Pons (tissue), 1 donor: ENCODE measurements at places on chromosomes 7 and 10.
A peak's percentile ranks its signal among the peaks of the same experiment; 100 is the strongest.

- no peak for DNase-seq
These were observed 150.2 kb upstream of the NFE2L3 start for GRCh38 chr7:26001662-26002244.

- no peak for DNase-seq
These were observed 22.7 kb downstream of the ZMIZ2 start for GRCh38 chr7:44771358-44771757.

DNA sequence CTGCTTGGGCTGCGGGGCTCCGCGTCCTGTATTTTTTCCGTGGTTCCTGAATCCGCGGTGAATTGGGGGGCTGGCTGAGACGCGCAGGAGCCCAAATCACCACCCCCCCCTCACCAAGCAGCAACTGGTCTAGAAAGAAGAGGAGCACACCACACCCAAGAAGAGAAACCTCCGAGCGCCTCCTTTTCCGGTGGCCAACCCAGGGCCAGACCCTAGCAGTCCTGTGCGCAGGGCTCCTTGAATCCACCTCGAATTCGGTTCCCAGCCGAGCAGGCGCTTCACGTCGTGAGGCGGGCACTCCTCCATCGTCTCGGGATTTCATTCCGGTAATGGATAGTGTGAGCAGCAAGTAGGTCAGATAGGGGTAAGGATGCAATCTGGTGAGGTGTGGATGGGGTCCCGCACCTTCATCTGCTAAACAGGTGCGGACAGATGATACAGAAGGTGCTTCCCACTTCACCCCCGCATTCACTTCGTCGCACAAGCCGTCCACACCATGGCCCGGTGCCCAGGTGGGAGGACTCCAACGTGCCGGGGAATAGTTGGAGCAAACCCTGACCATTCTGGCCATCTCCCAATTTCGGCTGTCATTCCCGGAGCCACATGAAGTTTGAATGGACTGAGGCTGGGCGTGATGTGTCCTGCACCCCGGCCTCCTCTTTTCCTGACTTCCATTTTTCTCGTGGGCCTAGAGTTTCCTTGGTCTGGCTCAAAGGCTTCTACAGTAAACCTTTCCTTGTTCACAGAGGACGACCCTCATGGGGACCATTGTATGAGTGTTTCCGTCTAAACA is 19.8 kb upstream of the ZNF273 start:
- no peak for DNase-seq

- no peak for DNase-seq
These were observed 55.8 kb downstream of the CLRN3 start for GRCh38 chr10:127836966-127837365.

DNA sequence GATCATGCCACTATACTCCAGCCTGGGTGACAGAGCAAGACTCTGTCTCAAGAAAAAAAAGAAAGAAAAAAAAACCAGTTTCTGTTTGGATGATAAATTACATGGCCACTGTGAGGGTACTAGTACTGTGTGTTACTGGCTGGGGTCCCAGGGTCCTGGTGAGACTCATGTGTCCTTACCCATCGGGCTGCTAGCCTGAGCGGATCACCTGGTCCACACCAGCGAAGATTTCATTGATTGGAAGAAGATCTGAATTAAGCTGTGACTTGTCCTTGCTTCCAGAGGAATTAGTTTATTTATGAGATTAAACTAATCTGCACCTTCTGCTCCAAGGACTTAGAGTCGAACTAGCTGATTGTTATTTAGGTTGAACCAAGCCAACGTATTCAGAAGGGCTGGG is 40.0 kb upstream of the BAMBI start:
- DNase-seq = no peak

DNA sequence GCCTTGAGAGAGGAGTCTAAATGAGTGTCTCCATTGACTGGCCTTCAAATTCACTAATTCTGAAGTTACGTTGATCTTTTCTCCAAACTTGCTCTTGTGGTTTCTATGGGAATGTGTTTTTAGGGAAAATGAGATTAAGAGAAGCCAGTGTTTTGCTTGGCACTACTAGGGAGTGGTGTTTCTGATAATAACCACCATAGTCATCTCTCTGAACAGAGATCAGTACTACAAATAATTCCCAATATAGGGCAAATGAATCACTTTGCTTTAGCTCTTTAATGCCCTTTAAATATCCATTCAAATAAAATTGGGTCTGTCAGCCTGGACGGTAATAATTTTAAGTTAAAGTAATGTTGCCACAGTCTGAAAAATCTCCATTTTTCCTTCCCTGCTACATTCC is 90.8 kb downstream of the NRF1 start:
- no peak for DNase-seq

- no peak for DNase-seq
These were observed 327.1 kb downstream of the GLRX3 start for GRCh38 chr10:130463104-130463875.

DNA sequence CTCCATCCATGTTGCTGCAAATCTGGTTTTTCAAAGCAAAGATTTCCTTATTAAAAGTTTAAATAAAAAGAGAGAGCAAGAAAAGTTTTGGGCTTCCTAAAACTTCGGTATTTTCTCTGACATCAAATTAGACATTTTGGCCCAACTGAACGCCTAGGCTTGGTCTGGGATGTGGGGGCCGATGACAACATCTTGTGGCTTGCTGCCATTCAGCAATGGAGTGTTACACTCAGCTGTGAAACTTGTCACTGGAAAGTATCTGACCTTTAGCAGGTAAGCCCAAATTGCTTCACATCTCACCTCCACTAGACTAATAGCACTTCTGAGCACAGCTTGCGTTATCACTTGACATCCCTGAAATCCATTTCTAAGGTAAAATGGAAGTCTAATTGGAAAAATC is 320.6 kb downstream of the GATA3 start:
- no peak for DNase-seq

DNA sequence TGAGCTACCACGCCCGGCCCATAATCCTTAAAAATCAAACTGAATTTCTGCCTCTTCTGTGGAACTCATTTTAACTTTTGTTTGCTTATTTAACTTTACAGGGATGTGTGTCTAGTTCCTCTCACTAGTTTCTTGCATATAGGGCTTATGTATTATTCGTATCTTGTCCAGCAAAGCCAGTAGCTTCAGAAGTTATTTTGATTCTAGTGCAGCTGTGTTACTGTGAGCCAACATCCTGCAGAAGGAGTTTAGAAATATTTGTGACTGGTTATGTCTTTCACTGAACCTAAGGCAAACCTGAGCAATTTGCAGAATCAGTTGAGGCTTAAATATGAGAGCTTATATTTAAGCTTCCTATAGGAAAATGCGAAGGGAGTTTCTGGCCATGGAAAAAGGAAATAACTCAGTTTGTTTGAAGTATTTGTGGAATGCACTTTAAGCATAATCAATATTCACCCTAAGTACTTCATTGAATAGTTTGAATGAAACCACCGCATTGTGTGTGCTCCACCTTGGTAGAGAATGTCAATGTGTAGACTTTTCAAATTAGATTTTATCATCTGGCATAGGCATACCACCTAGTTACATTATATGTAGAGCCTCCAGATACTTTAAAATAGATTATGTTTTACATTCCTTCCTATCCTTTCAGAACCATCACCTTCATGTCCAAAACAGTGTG is 90.8 kb downstream of the MCU start:
- no peak for DNase-seq

DNA sequence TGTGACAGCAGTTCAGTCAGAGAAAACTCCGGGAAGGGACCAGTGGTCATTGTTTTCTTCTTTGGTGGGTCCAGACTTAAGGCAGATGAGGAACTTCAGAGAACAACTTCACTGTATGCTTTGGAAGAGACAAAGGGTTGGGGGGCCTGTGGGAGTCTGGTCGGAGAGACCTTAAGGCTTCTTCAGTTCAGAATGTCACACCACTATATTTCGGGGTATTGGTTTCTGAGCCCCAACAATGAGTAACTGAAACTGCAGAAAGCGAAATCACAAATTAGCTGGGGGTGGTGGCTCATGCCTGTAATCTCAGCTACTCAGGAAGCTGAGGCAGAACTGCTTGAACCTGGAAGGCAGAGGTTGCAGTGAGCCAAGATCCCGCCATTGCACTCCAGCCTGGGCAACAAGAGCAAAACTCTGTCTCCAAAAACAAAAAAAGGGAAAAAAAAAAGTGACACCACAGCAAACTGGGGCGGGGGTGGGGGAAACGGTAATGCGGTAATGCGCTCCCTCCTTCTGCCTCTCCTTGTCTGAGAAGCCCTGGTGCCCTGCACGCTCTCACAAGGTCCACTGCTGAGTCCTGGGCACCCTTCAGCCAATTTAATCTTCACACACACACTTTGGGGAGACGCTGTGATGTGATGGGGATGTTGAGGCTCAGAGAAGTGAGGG is 2.2 kb upstream of the ADIRF start:
- DNase-seq = no peak

DNA sequence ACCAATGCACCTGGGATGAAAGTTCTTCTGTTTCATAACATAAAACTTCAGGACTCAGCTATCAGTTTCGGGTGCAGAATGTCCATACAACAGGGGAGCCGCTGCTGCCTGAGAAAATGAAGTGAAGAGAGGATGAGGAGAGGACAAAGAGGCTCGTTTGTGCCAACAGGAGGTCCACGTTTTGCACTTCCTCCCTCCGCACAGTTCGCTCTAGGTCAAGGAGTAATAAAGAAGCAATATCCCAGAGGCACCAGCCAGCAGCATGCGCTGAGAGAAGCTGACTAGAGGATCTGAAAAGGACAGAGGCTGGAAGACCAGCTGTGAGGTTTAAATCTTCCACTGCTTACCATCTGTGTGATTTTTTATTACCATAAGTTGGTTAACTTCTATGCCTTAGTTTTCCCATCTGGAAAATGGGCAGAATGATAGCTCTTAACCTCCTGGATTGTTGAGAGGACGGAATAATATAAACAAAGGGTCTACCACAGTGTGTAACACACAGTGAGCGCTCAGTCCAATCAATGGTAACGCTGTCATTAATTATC is 709 bp downstream of the GPAM start:
- DNase-seq = peak; percentile 22

DNA sequence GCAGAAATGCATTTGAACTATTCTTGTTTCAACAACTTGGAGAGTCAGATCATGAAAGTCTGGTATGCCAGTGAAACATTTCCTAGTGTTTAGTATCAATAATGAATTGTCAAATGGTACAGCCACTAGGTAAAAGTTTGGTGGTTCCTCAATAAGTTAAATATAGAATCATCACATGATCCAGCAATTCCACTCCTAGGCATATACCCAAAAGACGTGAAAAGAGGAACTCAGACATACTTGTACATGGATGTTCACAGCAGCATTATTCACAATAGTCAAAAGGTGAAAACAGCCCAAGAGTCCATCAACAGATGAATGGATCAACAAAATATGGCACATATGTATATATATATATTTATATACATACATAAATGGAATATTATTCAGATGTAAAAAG is 67.0 kb upstream of the HPS1 start:
- no peak for DNase-seq

GRCh38 chr7:156041398-156041797 is 229.1 kb upstream of the SHH start:
- DNase-seq = no peak

DNA sequence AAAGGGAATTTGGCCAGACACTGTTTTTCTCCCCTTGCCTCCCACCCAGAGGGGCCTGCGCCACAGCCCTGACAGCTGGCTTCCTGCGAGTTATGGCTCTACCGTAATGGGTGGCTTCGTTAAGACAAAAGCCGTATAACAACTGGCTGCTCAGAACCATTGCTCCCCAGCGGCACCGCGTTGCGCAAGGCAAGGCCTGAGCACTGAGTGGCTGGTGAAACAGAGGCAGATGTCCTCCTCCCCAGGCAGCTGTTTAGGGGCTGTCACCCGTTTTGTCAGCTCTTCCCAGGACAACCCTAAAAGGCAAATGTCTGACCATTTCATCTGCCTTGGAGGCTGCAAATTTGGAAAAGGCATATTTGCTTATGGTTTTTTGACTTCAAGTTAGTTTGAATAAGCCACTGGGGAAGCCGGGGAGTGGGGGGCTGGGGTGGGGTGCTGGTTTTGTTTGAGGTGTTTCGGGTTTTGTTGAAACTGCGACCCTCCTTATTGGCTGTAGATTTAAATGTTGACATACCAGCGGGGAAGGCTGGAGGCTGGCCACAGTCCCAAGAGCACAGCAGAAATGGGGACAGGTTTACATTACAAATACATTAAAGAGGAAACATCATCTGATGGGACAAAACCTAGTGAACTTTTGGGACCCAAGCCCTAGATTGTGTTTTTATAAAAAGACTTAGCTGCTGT is 681 bp upstream of the SPOCK2 start:
- no peak for DNase-seq

- no peak for DNase-seq
These were observed 6.9 kb downstream of the TMEM60 start for GRCh38 chr7:77791336-77791735.

DNA sequence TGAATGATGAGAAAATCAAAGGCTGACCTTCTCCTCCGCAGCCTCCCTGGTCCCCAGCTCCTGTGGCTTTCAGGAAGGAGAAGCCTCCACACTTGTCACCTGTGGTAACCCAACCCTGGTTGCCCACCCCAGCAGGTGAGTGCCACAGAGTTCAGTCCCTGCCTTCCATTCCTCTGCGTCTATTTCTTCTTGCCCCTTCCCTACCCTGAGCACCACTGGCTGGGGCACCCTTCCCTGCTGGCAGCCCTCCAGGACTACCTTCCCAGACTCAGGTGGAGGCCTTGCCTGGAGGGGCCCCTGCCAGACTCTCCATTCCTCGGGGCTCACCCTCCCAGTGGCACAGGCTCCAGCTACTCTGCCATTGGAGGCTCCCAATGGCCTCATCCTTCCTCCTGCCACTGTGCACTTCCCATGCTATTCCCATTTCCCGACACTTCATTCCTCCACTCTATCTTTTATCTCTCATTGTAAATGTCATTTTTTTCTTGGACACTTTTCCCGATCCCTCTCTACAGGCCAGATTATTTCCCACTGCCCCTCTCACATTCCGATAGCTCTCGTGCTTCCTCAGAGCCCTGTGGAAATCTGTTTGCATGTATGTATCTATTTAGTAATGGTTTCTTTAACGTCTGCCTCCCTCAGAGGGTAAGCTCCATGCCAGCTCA is 90.6 kb upstream of the PCBD1 start:
- no peak for DNase-seq

DNA sequence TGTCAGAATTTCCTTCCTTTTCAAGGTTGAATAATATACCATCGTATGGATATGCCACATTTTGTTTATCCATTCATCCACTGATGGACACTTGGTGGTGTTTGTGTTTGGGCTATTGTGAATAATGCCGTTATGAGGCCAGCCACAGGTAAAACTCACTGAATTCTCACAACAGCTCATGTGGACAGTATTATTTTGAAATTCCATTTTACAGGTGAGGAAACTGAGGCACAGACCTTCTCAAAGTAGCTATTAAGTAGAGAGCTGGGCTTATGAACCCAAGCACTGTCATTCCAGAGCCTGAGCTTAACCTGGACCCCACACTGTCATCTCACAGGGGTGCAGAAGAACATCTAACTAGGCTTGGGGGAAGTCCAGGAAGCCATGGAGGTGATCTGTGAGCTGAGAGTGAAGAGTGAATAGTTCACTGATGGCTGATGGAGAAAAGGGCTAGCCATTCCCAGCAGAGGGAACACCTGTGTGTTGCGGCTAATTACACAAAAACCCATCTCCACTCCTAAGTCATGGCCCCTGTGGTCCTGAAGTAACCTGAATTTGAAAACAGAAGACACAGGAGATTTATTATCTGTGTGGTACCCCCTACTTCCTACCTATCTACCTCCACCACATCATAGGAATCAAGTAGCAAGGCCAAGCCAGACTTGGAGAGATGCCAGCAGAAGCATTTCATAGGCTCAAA is 8.7 kb downstream of the INMT start:
- no peak for DNase-seq

- DNase-seq = no peak
These were observed 37.2 kb upstream of the CUL1 start for GRCh38 chr7:148661471-148661870.
